ENCODE measurements at places on chromosomes 3 and 15.
A peak's percentile ranks its signal among the peaks of the same experiment; 100 is the strongest.

- no peak for DNase-seq
These were observed 516.1 kb downstream of the MECOM start for GRCh38 chr3:169147238-169148008.

- DNase-seq: no peak
These were observed 464.3 kb upstream of the AGTR1 start for GRCh38 chr3:148233403-148233802.

DNA sequence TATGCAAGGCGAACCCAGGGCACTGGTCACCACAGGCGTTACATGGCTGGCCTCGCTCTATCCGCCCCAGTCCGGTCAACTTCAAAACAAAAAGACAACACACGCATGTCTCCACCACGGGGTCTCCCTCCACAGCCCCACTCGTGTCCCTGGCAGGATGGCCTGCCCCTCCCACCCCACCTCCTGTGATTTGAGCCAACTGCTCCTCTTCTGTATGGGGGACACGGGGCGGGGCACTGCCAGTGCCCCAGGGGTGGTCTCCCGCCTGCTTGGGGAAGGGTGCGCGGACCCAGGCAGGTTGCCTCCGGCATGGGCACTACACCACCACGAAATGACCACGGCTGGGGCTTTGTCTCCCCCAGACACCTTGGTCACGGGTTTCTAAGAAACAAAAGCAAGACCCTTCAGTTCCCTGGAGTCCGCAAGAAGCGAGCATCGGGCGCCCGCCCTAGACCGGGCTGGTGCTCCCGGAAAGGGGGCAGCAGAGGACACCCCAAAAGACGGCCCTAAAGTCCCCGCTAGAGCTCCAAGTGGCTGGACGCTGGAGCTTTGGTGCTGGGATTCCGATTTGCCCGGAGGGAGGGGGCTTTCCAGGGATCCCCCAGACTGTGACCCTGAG, 219.3 kb upstream of the PRICKLE2 start:
- no peak for DNase-seq

DNA sequence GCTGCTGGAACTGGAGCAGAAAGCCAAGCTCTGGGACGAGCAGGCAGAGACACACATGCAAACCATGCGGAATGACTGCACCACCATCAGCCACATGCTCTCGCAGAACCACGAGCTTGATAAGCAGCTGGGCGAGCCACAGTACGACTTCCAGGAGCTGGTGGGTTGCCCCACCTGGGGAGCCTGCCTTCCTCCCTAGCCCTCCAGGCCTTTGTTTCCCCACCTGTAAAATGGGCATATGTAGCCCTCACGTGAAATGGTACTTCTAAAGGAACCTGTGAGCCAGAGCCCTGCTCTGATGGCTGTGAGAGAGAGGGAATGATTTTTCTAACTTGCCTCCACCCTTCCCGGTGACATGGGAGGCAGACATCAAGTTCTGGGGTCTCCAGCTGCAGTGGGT, 44.6 kb upstream of the GOLGA6B start:
- DNase-seq: no peak

- no peak for DNase-seq
These were observed 181.7 kb upstream of the NSMCE3 start for GRCh38 chr15:29451201-29451781.

DNA sequence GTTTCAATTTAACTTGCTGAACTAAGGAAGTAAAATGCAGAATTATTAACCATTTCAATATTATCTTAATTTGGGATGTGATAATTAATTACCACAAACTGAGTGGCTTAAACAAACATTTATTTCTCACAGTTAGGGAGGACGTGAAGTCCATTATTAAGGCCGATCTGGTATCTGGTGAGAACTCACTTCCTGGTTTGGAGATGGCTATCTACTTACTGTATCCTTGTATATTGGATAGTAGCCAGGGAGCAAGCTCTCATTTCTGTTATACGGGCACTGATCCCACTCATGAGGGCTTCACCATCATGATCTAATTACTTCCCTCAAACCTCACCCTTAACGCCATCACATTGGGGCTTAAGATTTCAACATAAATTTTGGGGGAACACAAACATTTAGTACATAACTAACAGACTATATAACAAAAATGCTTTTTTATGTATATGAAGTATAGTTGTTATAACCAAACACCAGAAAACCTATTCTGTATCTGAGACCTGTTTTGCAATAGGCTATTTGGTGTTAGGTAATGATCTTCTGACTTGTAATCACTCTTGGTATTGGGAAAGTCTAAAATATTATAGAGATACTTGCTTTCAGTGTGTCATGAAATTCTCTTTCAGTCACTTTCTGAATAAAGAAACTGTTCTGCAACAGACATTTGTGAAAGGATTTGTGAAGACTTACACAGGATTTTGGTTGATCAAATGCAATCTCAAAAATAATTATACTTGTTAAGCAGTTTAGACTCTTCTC, 4.7 kb upstream of the KPNA4 start:
- DNase-seq: no peak

GRCh38 chr3:142267269-142267668, 41.9 kb upstream of the GK5 start:
- no peak for DNase-seq

GRCh38 chr3:64667138-64667537, 20.7 kb downstream of the ADAMTS9 start:
- no peak for DNase-seq

DNA sequence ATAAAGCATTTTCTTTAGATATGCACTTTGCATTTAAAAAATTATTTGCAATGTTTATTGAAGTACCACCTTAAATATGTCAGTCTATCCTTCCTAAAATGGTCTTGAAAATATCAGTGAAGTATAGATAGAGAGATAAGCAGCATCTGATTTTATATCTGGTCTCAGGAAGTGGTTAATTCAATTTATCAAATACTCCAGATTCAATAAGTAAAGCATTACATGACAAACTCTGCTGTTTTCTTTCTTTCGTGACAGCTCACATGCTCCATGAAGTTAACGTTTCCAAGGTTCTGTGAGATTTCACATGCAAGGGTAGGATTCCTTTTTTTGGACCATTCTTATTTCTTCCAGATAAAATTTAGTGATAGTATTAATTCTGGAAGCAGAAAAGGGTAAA, 775.4 kb upstream of the ROBO1 start:
- no peak for DNase-seq

GRCh38 chr3:72427624-72428023, 420.6 kb downstream of the SHQ1 start:
- no peak for DNase-seq

DNA sequence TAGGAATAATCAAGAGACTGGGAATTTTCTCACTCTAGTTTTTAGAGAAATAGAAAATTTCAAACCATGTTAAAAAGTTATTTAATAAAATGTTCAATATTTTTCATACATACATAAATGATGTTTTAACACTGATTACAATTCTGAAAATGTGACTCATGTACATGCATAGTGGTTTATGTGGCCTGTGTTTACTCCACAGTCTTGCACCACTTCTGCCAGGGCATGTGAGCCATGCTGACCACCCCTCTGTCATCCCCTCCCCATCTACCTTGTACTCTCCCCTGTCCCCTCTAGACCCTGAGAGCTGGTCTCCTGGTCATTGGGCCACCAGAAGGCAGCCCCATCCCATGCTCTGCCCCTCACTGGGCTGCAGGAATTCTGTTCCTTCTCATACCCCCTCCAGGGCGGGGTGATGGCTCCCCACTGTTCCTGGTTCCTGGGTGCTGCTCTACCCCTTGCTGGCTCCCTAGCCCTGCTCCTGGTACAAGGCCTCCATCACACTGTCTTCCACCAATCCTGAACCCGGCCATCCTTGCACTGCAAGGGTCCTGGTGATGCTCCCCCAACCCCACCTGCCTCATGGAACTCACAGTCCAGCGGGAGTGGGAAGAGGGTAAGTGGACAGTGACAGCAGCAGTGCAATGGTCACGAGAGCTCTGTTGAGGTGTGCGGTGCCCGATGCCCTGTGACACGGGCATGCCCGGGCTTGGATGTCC, 24.2 kb upstream of the SLC41A3 start:
- no peak for DNase-seq

DNA sequence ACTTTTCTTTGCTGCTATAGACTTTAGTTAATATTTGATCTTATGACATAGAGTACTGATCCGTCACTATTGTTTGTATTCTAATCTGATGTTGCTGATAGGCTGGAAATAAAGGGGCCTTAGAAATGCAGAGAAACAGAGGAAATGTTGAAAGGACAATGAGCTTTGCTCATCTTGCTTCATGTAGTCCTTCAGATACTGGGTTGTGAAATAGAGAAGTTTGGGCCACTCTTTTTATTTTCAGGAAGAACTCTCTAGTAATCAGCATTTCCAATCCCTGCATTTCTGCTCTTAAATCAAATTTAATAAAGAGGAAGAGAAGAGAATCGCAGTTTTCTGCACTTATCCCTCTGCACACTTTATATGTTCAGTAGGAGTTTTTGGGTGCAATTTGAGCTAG, 192.8 kb upstream of the THBS1 start:
- DNase-seq: no peak

GRCh38 chr15:47415539-47415971, 301.8 kb upstream of the SEMA6D start:
- no peak for DNase-seq

GRCh38 chr3:126464997-126465396, 10.7 kb downstream of the ZXDC start:
- no peak for DNase-seq

DNA sequence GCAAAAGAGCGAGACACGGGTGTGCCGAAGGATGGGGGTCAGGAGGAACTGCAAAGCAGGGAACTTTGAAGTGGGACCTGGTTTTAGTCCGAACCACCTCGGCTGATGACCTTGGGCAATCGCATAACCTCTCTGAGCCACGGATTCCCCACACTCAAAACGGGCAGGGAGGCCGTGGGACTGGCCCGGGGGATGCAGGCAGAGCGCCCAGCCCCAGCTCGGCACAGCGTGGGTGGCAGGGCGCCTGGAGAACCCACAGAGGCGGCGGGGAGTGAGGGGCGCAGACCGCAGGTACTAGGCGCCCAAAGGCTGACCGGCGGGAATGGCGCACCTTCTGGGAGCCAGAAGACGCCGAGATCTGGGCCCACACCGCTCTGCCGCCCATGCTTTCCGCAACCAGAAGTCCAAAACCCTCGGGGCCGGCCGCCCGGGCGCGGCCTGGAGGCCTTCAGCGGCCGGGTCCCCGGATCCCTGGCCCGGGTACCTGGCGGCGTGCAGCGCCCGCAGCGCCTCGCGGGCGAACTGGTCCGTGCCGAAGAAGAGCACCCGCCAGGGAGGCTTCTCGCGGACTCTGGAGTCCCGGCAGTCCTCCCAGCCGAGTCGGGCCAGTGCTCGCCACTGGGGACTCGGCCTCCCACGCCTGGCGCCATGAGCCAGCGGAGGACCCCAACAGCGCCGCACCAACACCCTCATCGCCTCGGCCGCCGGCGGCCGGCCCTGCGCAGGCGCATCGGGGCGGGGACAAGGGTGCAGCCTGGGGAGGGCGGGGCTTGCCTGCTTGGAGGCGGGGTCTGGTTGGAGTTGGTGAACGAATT, at the start of gene MTFMT:
MTFMT (minus strand) TSS at position 719 of the 815 bp plus-strand sequence; CDS start at position 693, 26 bp downstream.
- peak; percentile 87 for DNase-seq

GRCh38 chr3:141564241-141564640, 77.4 kb downstream of the RASA2 start:
- DNase-seq: no peak

- no peak for DNase-seq
These were observed 12.6 kb upstream of the LCTL start for GRCh38 chr15:66578286-66578875.

- no peak for DNase-seq
These were observed 673.2 kb upstream of the BCHE start for GRCh38 chr3:166510382-166510781.

DNA sequence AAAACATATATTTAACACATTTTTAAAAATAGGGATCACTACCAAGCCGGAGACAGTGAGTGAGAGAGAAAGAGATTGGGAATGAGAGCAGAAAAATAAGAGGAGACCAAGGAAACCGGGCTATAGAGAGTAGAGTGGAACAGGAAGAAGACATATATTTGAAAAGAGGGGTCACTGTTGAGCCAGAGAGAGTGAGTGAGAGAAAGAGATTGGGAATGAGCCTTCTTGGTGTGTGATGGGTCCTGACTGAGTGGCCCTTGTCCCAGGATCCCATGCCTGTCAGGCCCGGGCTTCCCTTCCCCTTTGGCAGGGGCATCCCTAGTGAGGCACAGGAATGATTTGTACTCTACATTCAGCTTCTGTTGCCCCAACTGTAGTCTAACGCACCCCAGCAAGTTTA, 646.6 kb downstream of the NTRK3 start:
- DNase-seq: no peak

- no peak for DNase-seq
These were observed 169.0 kb downstream of the SPATA16 start for GRCh38 chr3:172972067-172972466.

DNA sequence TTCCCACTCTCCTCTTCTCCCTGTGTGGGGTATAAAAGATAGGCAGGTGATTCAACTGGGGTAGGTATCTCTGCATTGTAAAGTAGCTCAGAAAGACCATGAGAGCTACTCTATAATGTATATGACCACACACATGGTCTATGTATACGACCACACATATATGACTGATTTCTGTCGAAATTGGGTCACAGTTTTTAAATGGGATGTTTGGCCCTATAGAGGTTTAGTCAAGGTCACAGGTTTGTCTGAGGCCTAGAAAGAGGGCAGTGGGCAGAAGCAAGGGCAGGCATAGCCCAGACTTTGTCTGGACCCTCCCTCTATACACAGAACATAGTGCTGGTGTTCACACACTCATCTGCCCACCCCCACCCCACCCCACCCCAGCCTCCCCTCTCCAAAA, 4.4 kb downstream of the LAMP3 start:
- DNase-seq: no peak

Measured in stimulated activated CD8-positive, alpha-beta memory T cell treated with anti-CD3 and anti-CD28 coated beads, Interleukin-7, amount 100 ng/mL, for 4 hours (primary cell).